ENCODE measurements at places on chromosomes 4 and X.
A peak's percentile ranks its signal among the peaks of the same experiment; 100 is the strongest.

GRCh38 chr4:164501074-164501473 lies 252.9 kb upstream of the SMIM31 start:
- no peak for DNase-seq

GRCh38 chr4:145436796-145437195 lies 44.9 kb upstream of the SMAD1 start:
- DNase-seq = no peak

- no peak for DNase-seq
Observed at GRCh38 chrX:103510031-103510430, 9.3 kb downstream of the RAB40A start.

GRCh38 chr4:10579648-10580047 lies 104.9 kb downstream of the CLNK start:
- no peak for DNase-seq

DNA sequence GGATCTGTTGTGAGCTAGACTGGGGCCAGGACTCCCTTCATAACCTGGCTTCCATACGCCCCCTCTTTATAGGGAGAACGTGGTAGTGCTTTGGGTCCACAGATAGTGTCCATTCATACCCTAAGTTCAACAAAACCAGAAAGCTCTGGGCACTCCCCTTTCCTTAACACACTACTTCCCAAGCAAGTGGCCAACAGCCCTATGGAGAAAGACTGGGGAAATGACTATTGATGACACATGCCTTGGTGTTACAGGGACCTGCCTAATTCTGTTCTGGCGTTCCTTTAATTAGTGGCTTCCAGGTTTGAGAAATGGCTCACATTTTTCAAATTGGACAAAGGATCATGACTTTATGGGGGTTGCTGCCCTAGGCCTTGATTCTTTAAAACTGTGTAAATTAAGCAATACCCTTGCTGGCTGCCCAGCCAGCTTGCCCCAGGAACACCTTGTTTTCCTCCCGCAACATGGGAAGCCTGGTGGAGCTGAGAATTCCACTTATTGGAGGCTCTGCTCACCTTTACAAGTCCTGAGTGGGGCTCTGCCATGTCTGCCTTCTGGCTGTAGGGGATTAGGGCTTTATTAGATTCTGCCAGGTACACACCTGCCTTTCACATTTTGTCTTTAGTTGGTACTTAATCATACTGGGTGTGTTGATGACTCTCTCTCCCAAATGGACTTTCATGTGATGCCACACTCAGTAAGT lies 61.1 kb downstream of the RGS12 start:
- DNase-seq = no peak

GRCh38 chr4:37452952-37453280 lies 208.4 kb downstream of the NWD2 start:
- peak; percentile 15 for DNase-seq

GRCh38 chrX:10949541-10949940 lies 161.6 kb upstream of the HCCS start:
- DNase-seq = no peak

GRCh38 chr4:40150932-40151331 lies 45.9 kb upstream of the RHOH start:
- no peak for DNase-seq

DNA sequence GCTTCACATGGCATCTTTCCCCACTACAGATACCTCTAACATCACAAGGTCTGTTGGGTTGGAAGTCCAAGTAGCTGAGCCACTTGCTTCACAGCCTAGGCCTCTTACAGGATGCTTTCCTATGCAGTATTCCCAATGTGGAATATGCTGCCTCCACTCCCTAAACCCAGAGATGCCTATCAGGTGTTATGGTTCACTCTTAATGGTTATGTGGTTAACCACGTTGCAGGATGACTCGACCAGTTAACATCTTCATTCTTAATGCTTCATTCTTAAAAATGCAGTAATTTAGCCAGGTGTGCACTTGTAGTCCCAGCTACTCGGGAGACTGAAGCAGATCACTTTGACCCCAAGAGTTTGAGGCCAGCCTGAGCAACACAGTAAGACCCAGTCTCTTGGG lies 24.2 kb downstream of the HAUS3 start:
- DNase-seq = no peak

DNA sequence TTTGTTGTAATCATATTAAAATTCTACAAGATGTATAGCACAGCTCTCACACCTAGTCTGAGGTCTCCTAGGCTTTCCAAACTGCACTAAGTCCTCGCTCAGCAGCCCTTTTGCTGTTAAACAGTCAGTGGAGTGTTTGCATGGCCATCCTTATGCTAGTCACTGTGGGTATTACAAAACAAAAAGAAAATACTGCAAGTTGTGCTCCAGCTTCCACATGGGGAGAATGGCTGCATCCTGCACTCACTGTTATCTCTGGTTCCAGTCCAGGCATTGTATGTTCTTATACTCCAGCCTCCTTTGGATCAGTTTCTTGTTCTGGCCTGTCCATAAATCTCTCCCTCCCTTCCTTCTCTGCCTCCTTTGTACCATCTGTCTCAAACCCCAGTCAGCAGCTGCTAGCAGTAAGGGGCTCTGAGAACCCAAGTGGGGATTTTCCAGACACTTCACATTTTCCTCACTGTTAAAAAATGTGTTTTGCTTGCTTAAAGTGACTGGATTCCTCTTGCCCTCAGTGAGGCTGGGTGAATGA lies 38.5 kb upstream of the BMP15 start:
- no peak for DNase-seq

DNA sequence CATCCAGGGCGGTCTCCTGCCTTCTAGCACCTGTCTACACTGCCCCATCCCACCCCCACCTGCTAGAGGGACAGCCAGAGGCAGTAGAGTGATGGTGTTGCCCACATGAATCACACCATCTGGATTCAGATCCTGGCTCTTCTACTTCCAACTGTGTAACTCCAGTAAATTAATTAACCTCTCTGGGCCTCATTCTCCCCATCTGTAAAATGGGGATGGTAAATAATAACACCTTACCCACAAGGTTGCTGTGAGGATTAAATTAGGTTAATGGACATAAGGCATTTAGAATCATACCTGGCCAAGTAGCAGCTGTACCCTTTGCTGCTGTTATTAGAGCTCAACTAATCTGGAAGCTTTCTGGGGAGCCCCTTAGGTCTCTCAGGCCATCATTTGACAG lies 149.6 kb upstream of the BCOR start:
- no peak for DNase-seq

GRCh38 chr4:74958881-74959280 lies 26.0 kb downstream of the PARM1 start:
- DNase-seq = no peak

GRCh38 chr4:82358847-82359246 lies 14.9 kb downstream of the HNRNPD start:
- no peak for DNase-seq

GRCh38 chrX:37060999-37061398 lies 52.8 kb downstream of the FAM47C start:
- no peak for DNase-seq

GRCh38 chr4:122662701-122663100 lies 41.8 kb upstream of the IL21 start:
- no peak for DNase-seq

DNA sequence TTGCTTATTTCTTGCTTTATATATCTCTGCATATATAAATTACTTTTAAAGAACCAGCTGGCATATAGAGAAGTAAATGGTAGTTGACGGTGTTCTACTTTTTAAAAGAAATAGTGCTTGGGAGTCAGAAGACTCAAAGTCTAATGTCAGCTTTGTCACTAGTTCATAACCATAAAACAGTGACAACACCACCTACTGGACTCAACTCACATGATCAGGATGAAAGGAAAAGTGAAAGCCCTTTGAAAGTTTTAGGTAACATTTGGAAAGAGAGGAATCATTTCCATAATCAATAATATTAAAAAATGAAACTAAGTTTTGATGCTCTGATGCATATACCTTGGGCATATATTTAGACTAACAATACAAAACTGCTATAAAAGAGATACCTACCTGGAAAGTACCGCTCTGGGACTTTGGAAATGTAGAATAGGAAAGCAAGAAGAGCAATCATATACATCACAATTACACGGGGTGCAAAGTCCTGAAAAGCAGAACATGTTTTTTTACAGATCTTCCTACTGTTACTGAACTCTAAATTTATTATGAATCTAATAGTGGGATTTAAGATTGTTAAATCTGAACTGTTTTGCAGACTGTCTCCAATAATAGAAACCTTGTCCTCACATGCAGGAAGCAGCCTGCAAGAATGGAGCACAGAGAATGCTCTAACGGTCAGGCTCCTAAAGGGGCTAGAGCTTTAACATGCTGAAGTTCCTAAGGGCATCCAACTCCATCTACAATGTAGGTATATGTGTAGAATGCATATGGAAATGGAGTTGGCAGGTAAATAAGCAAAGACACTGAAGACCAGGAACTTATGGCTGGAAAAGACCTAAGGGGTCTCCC lies 15.6 kb downstream of the PAQR3 start:
- no peak for DNase-seq

GRCh38 chrX:53186351-53186750 lies 38.7 kb downstream of the KDM5C start:
- peak; percentile 2 for DNase-seq

DNA sequence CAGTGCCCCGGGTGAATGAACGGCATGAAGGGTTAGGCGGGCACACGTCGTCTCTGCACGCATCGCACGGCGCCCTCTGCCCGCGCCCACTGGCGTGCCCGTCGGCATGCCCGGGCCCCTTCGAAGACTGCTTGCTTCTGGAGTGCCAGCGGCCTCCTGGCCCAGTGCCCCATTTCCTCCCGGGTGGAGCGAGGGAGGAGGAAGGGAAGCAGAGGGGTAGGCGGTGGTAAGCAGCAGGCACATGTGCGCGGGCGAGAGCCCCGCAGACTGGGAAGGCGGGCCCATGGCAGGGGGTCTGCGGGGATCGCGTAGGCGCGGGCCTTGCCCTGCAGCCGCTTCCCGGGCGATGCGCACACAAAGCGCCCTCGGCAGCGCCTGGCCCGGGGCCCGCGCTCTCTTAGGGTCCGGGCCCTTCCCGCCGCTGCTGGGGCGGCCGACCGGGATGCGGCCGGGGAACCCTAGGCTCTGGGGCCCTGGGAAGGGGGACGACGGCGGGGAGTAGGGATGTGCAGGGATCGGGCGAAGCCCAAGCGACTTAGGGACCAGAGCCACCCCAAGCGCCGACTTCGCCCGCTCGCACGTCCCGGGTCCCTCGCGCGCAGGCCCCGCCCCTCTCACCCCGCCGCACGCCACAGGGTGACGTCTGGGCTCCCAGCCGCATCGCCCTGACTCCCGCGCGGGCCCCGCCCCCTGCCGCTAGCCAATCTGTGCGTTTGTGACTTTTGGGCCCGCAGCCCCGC lies 866 bp upstream of the EMD start:
- peak; percentile 25 for DNase-seq

DNA sequence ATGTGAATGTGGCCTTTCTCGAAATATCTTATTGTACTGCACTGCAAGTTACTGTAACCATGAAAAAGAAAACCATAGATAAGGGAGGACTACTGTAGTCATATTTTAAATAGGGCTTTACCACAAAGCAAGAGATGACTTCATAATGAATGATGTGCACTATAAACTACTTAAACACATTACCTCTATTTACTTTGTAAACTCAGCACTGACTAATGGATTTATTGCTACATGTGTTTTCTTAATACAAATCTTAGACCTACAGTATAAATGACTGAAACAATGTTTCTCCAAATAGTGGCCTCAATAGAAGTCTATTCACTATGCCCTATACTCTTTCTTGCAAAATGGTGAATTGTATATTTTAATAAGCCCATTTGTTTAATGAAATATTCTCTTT lies 61.1 kb downstream of the HDX start:
- DNase-seq = no peak

DNA sequence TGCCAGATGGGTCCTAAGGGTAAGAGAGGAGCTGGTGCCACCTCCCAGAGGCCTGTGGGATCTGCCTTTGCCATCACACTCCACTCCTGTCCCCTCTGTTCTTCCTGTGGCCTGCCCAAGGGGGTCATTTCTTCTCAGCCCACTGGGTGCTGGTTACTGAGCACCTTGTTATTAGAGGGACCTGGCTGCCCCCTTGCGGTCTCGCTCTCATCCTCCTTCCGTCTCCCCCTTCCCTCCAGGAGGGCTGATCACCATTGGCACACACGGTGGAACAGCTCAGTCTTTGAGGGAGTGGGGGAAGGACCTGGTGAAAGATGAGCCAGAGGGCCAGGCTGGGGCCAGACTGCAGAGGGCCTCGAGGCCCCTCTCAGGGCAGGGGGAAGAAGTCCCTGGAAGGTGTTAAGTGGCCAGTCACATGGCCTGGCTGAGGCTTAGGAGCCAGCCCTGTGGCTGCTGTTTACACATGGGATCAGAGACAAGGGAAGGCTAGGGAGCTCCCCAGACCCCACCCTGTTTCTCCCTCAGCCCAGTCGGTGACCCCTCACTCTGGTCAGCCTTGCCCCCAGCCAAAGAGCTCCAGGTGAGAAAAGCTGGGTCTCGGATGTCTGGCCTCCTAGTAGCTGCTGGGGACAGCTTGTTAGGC lies 68.1 kb downstream of the MTMR1 start:
- DNase-seq = no peak

GRCh38 chrX:129716507-129716906 lies 22.3 kb upstream of the XPNPEP2 start:
- no peak for DNase-seq

- DNase-seq = no peak
Observed at GRCh38 chr4:165312506-165312905, 15.0 kb upstream of the MSMO1 start.

- no peak for DNase-seq
Observed at GRCh38 chrX:150411656-150412055, 48.5 kb downstream of the MAMLD1 start.

GRCh38 chr4:169690787-169691186 lies 67.0 kb downstream of the HPF1 start:
- no peak for DNase-seq

DNA sequence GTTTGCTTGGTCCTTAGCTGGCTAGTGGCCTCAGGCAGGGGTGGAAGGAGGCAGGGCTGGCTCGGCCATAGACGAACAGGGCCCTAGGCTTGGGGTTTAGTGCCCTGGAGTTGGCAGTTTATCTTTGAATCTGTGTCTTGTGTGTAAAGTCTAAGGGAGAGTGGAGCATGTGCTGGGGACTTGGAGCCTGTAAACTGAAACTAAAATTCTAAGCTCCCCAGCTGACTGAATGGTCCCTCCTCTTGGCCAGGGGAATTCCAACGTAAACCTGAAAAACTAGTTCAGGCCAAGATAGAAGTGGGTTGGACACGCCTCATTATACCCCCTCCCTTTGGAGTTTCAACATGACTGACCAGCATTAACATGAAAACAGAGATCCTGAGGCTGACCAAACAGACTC lies 46.1 kb upstream of the GPR78 start:
- no peak for DNase-seq

GRCh38 chr4:89108091-89108490 lies 3.2 kb upstream of the TIGD2 start:
- no peak for DNase-seq
